ENCODE measurements at places on chromosomes 2 and 18. TPM values are rescaled to one million over a fixed set of nuclear protein-coding genes. Genes with fewer than 3 reads are reported as not detected.

The DNAJC5G gene
- not detected for total RNA-seq

The PLGLB2 gene
- 0.62 TPM for total RNA-seq

The NEU4 gene
- total RNA-seq: 0.26 TPM

The XDH gene
- not detected for total RNA-seq

The GLI2 gene
- total RNA-seq: 9.0 TPM

The NBAS gene
- 46.0 TPM for total RNA-seq

GRCh38 chr2:41344529-41344928, 703.3 kb upstream of the PKDCC start:
- DNase-seq: no peak

DNA sequence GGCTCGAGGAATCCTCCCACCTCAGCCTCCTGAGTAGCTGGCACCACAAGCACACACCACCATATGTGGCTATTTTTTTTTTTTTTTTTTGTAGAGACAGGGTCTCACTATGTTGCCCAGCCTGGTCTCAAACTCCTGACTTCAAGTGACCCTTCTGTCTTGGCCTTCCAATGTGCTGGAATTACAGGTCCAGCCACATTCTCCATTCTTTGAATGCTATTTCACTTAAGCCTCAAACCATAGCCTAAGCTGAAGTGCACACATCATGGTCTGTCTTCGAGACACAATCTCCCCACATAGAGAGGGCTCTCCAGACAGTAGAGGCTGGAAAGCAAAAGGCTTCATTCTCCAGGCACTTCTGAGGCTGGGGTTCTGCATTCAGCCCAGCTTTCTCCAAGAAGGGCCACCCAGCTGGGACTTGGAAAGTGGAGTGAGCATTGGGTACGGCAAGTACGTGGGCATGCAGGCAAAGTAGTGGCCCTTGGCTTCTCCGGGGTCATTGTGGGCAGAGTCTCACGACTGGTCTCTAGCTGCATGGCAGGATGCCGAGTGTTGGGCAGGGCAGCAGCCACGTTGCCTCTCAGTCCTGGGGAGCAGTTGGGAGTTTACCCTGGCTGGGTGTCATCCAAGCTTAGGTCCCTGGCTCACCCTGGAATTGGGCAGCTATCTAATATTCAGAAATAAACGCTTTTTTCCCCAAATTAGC, 78.2 kb upstream of the SMAD7 start:
- no peak for DNase-seq

DNA sequence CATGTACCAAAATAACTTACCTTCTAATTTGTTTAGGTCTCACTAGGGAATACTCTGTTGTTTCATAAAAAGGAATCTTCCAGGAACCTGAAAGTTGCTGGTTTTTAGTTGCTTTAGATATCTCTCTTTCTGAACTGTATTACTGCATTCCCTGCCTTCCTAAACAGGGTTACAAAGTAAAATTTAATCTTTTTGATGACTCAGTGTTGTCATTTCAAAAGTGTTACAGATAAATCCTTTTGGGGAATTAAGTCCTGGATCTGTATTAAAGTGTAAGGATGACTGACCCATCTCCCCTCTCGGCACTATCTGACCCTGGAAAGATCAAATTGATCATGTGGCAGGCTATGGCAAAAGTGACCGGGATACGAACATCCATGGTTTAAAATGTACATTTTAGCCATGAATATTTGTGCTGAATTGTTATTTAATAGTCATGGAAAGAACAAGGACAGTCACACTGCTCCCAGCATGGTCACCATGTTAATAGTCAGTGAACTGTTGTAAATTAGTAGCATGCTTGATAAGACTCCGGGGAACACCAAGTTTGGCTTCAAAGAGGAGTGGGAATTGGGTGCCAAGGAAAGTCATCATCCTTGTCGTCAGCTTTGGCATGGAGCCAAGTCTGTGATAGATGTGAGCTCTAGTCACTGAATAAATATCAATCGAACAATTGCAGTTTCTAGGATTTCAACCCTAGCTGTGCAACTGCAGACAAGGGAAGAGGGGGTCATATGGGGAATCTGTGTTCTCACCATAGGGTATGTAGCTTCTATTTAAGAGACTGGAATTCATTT, 4.2 kb downstream of the PLEKHA3 start:
- DNase-seq: no peak

- no peak for DNase-seq
Observed at GRCh38 chr2:207810200-207810788, 40.6 kb upstream of the FZD5 start.

DNA sequence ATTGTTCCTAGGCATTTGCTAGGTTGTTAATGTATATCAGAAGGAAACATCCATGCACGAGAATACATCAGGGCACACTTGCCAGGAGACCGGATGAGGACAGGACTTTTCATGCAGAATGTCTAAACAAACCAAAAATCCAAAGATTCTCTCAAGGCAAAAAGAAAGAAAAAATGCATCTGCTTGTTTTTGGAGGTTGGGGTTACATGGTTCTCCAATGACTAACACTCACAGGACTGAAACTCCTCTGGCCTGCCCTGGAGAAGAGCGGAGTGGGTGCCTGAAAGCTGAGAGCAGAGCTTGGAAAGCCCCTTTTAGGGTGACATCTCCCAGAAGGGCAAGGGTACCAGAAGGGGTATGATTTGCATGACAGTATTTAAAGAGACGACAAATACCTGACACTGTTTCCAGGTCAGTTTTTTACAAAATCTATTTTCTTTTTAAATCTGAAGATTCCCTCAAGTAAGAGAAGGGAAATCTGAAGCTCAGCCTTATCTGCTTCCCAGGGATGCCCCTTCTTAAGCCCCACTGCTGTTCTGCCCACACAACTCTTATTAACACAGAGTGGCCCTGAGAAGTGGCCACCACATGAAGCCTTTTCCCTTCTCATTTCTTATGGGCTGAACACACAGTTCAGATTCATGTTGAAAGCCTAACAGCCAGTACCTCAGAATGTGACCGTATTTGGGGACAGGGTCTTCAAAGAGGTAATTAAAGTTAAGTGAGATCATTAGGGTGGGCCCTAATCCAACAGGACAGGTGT, 216.4 kb downstream of the STK39 start:
- no peak for DNase-seq

DNA sequence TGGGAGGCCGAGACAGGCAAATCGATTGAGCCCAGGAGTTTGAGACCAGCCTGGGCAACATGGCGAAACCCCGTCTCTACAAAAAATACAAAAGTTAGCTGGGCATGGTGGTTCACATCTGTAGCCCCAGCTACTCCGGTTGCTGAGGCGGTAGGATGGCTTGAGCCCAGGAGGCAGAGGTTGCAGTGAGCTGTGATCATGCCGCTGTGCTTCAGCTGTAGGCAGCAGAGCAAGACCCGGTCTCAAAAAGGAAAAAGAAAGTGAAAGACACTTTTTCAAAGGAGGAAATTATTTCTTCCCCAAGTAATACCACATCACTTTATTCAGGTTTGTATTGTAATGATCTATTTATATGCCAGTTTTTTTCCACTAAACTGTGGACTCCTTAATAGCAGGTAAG, 35.7 kb upstream of the TAF4B start:
- no peak for DNase-seq

GRCh38 chr2:46487667-46488335, 8.4 kb downstream of the TMEM247 start:
- DNase-seq: peak; percentile 89

DNA sequence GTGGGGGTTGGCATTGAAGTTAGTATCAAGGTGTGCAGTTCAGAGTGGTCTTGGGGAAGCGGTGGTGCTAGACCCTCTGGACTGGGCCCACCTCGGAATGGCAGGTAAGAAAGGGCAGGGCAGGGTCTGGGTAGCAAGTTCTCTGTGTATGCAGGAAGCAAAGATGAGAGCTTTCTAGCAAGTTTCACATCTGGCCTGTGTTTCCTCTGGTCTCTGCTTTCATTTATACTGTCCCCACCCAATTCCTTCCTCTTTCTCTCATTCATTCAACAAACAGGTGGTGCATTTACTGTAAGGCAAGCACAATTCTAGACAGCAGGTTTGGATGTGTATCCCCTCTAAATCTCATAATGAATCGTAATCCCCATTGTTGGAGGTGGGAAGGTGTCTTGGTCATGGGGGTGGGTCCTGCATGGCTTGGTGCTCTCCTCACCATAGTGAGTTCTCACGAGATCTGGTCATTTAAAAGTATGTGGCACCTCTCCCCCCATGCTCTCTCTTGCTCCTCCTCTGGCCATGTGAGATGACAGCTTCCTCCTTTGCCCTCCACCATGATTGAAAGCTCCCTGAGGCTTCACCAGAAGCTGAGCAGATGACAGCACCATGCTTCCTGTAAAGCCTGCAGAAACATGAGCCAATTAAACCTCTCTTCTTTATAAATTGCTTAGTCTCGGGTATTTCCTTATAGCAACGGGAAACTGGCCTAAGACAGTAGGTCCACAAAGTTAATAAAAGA, 51.8 kb downstream of the PKDCC start:
- DNase-seq: no peak

- no peak for DNase-seq
Observed at GRCh38 chr18:63329431-63330145, 10.0 kb upstream of the BCL2 start.

GRCh38 chr2:30897539-30897938, 90.3 kb upstream of the CAPN13 start:
- no peak for DNase-seq

GRCh38 chr18:3824101-3824500, 374.1 kb downstream of the TGIF1 start:
- DNase-seq: no peak

DNA sequence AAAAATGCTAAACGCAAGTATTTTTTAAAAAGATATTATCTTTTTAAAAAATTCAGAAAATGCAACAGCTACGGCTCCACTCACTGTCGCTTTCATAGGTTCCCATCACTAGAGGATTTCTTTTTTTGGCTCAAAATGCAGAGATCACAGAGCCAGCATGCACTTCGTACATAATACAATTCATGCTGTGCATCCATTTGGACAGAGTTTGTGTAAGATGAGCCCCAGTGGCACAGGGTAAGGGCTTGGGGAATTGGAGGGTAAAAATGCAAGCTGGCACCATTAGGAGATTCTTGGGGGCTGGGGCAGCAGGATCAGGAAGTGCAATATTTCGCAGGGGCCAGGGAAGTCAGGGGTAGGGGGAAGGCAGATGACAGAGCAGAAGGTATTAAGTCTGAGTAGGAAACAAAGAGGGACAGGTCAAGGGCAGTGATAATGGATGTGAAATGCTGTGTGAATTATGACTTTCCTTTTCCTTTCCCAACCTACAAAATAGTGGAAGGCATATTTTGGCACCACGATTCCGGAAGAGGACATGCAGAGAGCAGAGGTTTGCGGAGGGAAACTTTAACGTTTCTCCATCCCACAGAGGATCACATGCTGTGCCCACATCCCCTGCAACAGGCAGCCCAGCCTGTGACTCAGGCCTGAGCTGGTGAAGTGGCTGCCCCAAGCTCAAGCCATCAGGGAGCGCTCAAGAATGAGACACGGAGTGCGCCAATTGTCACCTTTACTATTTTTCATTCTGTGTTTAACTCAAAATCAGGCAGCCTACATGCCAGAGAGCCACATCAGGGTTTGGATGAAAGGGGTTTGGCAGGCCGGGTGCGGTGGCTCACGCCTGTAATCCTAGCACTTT, 4.7 kb downstream of the CAPG start:
- peak; percentile 88 for DNase-seq

- no peak for DNase-seq
Observed at GRCh38 chr2:171436307-171436706, 2.3 kb downstream of the DCAF17 start.

DNA sequence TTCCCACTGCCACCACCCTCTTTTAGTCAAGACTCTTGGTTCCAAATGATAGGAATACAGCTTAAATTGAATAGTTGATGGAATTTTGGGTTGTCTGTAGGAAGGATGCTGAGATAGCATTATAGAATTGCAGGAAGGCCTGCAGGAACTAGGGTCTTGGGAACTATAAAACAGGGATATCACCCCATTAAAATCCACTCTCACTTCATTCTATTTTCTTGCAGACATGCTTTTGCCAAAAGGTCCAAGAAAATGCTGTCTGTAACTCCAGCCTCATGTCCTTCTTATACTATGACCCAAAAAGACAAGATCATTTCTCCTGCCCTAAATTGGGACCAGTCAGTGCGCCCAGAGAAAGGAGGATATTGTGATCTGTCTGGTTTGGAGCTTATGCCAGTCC, 89.1 kb downstream of the COMMD1 start:
- no peak for DNase-seq

GRCh38 chr2:8144785-8145184, 537.1 kb upstream of the ID2 start:
- DNase-seq: no peak

GRCh38 chr2:167332358-167332757, 444.1 kb downstream of the XIRP2 start:
- DNase-seq: no peak

DNA sequence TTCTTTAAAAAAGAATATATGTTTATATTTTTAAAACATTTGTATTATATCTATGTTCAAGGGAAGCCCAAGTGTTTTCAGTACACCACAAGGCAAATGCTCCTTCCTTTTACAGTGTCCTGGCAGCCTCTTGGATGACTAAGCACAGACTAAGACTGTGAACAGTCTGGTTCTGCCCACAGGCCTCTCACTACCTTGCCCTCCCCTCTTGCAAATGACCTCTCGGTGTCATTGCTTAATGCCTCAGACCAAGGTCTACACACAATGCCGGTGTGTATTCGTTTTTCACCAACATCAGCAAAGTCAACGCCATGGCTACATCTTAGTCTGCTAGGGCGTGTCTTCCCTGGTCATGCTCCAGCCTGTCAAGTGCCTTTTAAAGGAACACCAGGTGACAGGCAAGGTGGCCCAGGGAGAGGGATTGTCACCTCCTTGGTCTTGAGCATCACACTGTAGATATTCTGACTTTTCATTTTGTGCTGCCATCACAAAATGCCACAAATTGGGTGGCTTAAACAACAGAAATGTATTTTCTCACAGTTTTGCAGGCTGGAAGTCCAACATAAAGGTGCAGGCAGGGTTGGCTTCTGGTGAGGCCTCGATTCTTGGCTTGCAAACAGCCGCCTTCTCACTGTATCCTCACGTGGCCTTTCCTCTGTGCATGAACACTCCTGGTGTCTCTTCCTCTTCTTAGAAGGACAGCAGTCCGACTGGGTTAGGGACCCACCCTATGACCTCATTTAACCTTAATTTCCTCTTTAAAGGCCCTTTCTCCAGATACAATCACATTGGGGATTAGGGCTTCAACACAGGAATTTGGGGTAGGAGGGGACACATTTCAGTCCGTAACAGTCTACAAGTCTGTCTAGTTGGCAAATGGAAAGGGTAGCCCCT, 266.5 kb downstream of the KLHL29 start:
- DNase-seq: no peak

GRCh38 chr2:227813562-227814353, at the start of gene CCL20:
CCL20 (plus strand) TSS chr2:227813842; CDS start chr2:227813912, 70 bp downstream.
- no peak for DNase-seq

- DNase-seq: no peak
Observed at GRCh38 chr2:191038741-191039140, 24.8 kb upstream of the STAT1 start.

GRCh38 chr2:20060106-20060505, 8.7 kb upstream of the LAPTM4A start:
- no peak for DNase-seq

DNA sequence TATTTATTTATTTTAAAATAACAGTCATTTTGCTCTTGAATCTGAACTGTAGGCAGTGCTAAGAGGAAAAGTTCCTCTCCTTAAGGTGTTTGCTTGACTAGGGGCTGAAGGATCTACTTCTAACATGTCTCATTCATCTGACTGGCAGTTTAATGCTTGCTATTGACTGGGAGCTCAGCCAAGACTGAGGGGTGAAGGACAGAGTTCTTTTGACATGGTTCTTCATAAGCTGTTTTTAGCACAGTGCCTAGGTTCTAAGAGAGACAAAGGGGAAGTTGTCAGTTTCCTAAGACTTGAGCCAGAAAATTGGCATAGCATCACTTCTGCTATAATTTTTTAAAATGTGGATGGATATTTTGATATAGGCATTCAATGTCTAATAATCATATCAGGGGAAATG, 73.0 kb downstream of the COMMD1 start:
- DNase-seq: peak; percentile 56

Data from aorta (tissue), 5 donors.